ENCODE measurements at places on chromosomes 1 and 21.

- DNase-seq = no peak
These were observed 9.6 kb downstream of the IGSF9 start for GRCh38 chr1:159935719-159936272.

- DNase-seq = no peak
These were observed 34.6 kb downstream of the XCL2 start for GRCh38 chr1:168509210-168509609.

GRCh38 chr1:210446479-210446878 lies 117.8 kb downstream of the HHAT start:
- peak; percentile 75 for DNase-seq

DNA sequence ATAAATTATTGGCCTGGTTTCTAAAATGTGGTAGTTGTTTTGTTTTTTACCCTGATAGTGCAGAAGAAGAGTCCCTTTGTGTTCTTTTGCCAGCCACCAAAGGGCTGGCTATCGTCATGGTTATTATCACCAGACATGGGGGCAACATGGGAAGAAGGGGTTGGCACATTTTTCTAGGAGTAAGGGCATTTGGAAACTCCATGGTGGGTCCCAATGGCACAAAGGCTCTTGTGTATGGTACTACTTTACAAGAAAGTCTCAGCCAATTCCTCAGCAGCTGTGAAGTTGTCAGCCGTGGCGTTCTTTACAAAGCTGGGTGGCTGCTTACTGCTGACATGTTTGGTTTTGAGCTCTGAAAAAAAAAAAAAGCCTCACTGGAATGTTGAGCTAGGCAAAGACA lies 330.4 kb upstream of the ESRRG start:
- no peak for DNase-seq

- DNase-seq = no peak
These were observed 79.2 kb downstream of the TYW3 start for GRCh38 chr1:74812180-74812541.

DNA sequence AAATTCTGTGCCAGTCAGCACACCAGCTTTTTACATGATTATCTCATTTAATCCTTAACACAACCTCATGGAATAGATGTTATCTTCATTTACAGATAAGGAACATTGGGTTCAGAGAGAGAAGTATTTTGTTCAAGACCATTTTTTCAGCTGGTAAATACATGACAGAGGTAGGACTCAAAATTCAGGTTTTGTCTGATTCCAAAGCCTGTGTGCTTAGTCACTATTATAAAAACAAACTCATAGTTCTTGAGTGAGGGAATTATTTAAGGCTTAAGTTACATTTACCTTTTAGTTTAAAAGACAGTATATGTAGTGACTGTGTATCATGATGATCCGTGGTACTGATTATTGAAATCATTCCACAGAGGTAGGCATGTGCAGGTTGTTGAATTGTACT lies 125.2 kb downstream of the MAGI3 start:
- no peak for DNase-seq

DNA sequence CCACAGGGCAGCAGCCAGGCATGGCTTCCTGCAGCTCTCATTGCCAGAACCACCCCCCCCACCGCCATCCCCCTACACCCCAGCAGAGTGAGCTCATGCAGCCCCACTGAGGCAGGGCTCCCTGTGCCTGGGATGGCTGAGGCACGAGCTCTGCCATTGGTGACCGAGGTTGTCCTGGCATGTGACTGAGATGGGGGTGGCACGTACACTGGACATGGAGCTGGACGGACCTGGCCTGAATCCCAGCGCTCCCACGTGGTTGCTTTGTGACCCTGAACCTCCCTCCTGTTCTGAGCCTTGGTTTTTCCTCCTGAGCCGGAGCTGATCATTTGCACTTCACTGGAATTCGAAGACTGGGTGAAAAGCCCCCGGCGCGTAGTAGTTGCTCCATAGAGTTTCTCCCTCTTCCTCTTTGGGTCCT lies 28.3 kb downstream of the ALPL start:
- DNase-seq = no peak

- DNase-seq = no peak
These were observed 20.9 kb upstream of the NCMAP start for GRCh38 chr1:24535021-24535424.
